ENCODE measurements at places on chromosomes 13 and 19.

DNA sequence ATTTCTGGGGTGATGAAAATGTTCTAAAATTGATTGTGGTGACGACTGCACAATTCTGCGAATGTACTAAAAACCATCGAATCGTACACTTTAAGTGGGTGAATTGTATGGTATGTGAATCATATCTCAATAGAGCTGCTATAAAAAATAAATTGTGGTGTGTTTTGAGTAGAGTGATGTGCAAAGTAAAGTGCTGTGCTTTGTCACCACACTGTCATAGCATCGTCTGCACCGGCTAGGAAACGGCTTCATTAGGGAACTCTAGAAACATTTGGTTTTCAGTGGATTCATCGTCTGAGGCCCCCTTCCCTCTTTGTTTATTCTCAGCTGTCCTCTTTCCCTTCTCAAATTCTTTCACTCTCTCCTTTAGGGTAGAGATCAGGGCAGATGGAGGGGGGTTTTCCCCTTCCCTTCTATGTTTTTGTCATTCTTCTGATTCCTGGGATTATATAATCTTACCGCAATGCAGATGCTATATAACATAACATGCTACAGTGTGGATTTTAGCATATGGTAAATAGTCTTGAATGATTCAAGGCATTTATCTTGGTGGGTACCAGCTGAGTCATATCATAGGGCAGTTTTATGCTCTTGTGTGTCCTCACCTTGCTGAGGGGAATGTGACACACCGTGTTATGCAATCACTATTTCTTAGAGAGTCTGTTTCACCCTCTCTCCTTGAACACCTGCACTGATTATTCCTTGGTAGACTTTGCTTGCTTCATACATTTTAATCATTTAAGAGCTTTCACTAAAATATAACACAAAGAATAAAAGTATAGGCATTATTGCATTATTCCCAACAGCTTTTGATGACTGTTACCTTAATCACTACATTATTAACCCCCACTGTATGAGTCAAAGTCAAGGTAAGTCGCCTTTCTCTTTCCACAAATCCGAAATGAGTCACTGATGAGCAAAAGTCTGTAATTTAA, 239.4 kb downstream of the DCLK1 start:
- DNase-seq = peak; percentile 40

GRCh38 chr13:44649834-44650233, 73.7 kb upstream of the TSC22D1 start:
- no peak for DNase-seq

- no peak for DNase-seq
These were observed 24.4 kb upstream of the URAD start for GRCh38 chr13:28012896-28013295.

DNA sequence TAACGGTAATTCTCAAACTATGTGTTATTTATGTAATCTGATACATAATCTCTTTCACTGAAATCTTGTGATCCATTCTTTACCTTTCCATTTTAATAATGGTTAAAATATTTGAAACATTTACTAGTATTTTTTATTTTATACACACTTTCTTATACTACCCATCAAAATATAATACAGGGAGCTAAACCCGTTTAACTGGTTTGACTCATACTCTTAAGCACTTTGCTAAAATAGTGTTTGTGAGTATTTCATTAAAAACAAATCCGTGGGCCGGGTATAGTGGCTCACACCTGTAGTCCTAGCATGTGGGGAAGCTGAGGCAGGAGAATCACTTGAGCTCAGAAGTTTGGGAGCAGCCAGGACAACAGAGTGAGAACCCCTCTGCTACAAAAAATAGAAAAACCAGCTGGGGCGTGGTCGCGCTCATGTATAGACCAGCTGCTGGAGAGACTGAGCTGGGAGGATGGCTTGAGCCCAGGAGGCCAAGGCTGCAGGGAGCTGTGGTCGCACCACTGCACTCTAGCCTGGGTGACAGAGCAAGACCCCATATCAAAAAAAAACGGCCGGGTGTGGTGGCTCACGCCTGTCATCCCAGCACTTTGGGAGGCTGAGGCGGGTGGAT, 43.8 kb upstream of the DCUN1D2 start:
- DNase-seq = no peak

DNA sequence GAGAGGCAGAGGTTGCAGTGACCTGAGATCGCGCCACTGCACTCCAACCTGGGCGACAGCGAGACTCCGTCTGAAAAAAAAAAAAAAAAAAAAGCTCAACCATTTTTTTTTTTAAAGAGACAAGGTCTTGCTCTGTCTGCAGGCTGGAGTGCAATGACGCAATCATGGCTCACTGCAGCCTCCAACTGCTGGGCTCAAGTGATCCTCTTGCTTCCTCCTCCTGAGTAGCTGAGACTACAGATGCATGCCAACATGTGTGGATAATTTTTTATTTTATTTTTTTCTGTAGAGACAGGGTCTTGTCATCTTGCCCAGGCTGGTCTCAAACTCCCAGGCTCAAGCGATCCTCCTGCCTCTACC, 10.3 kb downstream of the EHD2 start:
- DNase-seq = peak; percentile 95

DNA sequence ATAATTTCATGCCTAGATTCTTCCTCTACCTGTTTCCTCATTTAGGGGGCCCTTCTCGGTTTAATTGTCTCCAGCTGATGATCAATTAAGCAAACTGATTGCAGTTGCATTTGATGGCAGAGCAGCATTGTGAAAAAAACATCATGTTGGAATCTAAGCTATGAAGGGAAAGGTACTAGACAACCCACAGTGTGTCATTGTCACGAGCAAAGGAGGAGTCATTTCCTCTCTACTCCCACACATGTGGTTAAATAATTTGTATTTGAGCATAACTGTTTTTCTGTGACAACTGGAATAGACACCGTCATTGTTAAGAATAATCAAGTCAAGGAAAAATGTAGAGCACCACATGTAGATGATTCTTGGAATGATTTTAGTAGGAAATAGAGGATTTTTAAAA, 240.3 kb downstream of the DCT start:
- DNase-seq = peak; percentile 87

DNA sequence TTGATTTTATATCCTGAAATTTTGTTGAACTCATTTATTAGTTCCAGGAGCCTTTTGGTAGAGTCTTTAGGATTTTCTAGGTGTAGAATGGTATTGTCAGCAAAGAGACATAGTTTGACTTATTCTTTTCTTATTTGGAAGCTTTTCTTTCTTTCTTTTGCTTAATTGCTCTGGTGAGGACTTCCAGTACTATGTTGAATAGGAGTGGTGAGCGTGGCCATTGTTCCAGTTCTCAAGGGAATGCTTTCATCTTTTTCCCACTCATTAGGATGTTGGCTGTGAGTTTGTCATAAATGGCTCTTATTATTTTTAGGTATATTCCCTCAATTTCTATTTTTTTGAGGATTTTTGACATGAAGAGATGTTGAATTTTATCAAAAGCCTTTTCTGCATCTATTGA, 182.2 kb upstream of the SPRY2 start:
- no peak for DNase-seq

- no peak for DNase-seq
These were observed 477 bp upstream of the PLEKHF1 start for GRCh38 chr19:29664753-29665214.

DNA sequence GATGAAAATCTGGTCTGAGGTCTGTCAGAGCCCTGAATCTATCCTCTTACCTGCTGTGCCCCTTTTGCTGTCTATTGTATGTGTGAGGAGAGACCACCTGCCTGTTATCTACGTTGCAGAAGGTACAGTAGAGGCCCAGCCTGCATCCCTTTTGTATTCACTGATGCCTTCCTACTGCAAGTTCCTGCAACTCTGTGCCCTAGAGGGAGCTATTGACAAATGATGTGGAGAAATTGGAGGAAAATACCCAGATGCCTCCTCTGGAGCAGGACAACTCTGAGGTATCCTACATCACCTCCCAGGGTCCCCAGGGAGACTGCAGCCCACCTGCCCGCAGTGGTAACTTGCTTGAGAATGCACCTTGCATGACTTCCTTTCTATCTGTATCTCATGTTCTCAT, 33.7 kb downstream of the SIAH3 start:
- no peak for DNase-seq

GRCh38 chr13:34156841-34157365, 339.0 kb downstream of the RFC3 start:
- DNase-seq = peak; percentile 95

- DNase-seq = no peak
These were observed 3.0 kb downstream of the IRS2 start for GRCh38 chr13:109783447-109783814.

DNA sequence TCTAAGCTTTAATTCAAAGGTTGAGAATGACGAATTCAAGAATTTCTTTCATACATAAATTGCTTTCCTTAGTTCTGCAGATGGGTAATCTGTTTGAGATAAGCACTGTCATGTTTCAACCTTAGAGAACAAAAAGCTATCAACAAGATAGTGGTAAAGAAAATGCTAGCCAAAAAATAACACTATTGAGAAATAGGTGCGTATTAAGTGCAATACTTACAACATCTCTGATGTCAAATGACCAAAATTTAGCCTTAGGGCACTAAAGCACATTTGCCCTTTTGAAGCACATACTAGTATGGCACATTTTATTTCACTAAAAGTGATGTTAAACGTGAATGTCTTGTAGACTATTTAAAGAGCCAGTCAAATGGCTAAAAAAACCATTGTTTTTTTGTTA, 4.9 kb downstream of the KBTBD6 start:
- no peak for DNase-seq

DNA sequence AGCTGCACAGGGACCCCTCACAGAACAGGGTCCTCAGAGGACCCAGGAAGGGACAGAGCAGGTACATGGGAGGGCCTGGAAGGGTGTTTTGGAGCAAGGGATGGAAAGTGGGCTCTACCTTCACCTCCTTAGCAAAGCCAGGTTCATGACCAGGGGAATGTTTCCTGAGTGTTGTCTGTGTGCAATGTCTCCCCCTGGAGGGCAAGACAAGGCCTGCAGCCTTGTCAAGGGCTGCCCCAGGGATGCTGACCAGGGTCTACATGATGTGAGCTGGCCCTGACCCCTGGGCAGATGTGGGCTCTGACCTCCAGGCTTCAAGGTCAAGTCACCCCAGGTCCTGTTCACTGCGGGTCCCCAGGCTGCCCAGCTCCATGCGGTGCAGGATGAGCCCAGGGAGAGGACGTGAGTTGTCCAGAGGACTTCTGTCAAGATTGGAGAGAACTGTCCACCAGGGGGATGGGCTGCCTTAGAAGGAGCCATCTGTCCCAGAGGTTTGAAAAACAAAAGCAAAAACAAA, 1.0 kb upstream of the CEACAM1 start:
- peak; percentile 19 for DNase-seq

- no peak for DNase-seq
These were observed 26.7 kb downstream of the ZNF850 start for GRCh38 chr19:36745870-36746269.

DNA sequence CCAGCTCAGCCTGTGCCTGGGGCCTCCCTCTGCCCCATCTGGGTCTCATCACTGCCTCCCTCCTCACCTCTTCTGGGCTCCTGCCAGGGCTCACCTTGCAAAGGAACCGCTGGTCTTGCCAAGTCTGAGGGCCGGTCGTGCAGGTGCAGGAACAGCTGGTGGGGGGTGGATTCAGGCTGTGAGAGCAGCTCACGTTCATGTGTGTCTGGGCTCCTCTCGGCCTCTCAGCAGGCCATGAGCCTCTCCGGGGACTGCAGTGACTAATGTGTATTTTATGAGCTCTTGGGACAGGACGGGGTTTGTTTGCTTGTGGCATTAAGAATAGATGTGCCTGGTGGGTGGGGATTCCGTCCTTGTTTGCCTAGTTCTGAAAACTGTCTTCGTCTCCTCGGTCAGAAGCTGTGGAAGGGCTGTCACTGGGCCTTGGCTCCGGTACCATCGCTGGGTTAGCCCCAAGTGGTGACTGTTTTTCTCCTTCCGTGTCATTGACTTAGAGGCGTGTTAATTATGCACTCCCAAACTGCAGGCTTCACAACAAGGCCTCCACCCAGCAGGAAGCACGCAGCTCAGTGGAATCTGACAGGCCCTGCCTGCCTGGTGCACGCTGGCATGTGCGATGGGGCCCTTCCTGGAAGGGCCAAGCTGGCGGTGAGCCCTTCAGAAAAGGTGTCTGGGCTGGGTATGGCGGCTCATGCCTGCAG, 77.6 kb downstream of the KDM4B start:
- DNase-seq = peak; percentile 40

DNA sequence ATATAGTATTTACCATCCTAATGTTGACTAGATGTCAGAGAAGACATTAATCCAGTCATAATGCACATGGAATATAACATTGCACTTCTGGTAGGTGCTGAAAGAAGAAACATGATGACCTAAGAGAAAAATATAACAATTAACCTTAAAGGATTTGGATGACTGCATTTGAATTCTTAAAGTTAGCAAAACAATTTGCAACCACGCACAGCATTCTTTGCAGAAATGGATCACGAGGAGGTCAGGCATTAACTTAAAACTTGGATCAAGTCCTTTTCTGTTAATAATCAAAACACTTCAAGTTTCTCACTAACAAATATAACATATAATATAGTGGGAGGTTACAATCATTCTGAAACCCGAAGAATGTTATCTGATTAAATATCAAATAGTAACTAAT, 525.0 kb upstream of the SLITRK6 start:
- DNase-seq = no peak

DNA sequence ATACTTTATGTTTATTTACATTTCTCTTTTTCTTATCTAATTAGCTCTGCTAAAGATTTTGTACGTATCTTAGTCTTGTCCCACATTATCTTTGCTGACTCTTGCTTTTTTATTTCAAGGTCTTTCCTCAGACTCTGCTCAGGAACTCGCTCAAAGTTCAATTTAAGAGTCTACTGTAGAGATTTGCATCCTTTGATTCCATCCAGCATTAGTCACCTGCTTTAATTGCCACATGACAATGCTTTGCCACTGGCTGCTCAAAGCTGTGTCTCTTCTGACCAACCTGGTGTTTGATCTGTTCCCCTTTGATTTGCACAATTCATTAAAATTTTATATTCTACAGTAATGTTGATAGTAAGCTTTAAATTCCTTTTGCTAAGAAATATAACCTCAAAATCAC, 157.9 kb upstream of the FREM2 start:
- DNase-seq = no peak

DNA sequence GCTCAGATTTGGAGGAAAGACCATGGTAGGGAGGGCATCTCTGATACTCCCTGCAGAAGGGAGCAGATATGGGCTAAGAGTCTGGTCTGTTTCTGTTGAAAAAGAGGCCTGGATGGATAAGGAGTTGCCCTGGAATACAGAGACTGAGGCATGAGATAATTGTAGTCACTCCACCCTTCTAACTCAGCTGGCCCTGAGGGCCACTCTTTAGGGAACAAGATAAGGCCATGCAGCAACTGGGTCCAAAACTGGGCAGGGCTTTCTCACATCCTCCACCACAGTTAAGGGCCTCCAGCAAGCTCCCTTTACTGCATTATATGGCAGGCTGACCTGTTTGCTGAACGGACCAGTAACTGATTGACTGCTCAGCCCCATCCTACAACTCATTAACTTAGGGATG, 1.3 kb downstream of the ZNF749 start:
- DNase-seq = no peak

GRCh38 chr19:28869459-28869858, 343.5 kb downstream of the UQCRFS1 start:
- no peak for DNase-seq

- DNase-seq = no peak
These were observed 130.5 kb downstream of the PAN3 start for GRCh38 chr13:28268800-28269223.

- DNase-seq = no peak
These were observed 204.9 kb downstream of the ZIC5 start for GRCh38 chr13:99766641-99767045.
